Activated gamma-delta T cell treated with Interleukin-2 at 50 U/mL for 16 hours (primary cell): ENCODE measurements at places on chromosomes 5 and 9.

GRCh38 chr5:17282283-17283120 is 65.1 kb downstream of the BASP1 start:
- DNase-seq, result no peak

DNA sequence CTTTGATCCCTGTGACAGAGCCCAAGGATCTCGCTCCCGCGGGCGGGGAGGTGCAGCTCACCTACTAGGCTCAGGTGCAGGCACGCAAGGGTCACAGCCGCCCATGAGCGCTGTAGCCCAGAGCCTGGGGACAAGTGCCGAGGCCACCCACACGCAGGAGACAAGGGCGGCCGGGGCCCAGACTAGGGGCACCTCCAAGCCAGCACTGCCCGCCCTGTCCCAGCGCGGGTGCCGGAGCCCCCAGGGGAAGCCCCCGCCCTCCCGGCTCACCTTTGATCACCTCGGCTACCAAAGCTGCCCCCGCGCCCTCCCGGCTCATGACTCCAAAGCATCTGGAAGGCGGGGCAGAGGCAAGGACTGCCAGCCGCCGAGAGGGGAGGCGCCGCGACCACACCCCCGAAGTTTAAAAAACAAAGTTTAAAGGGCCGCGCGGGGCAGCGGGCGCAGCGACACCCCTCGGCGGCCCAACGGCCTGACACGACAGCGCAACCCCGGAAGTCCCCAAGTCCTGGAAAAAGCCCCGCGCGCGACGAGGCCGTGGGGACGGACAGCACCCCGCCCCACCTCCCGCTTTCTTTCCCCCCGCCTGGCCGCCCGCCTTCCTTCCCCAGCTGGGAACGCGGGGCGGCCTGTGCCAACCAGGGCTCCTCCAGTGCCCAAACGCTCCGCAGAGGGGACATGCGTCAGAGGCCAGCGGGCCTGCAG is 53.0 kb downstream of the CDC14B start:
- peak; percentile 78 for DNase-seq

DNA sequence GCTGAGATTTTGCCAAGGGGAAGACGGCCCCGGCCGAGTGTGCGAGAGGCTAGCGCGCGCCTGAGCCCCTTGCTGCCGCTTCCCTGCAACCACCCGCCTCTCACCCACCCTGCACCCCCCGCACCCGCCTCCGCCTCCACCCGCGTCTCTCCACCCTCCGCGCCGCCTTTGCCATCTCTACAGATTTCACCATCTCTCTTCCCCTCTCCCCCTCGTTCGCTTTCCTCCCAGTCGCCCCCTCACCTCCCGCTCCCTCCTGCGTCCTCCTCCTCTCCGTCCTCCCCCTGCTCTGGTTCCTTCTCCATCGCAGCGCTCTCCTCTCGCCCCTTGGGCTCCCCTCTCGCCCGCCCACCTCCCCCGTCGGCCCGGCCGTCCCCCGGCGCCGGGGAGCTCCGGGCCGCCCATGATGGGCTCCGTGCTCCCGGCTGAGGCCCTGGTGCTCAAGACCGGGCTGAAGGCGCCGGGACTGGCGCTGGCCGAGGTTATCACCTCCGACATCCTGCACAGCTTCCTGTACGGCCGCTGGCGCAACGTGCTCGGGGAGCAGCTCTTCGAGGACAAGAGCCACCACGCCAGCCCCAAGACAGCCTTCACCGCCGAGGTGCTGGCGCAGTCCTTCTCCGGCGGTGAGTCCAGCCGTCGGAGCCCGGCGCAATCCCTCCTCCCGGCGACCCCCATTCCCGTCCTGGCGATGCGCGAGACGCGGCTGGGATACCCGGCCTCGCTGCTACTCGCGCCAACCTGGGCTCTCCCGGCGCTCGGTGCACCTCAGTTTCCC is at the start of gene PRDM12:
Gene PRDM12, plus strand, starts transcription at position 344 of the 778 bp plus-strand sequence. Its CDS starts 60 bp downstream, at position 404.
- no peak for DNase-seq

- DNase-seq, result no peak
Measured at GRCh38 chr9:108104991-108105390, 615.4 kb upstream of the KLF4 start.

- no peak for DNase-seq
Measured at GRCh38 chr5:107937651-107938355, 267.1 kb upstream of the EFNA5 start.

GRCh38 chr9:120841930-120842684 is 615 bp downstream of the PSMD5 start:
- no peak for DNase-seq

DNA sequence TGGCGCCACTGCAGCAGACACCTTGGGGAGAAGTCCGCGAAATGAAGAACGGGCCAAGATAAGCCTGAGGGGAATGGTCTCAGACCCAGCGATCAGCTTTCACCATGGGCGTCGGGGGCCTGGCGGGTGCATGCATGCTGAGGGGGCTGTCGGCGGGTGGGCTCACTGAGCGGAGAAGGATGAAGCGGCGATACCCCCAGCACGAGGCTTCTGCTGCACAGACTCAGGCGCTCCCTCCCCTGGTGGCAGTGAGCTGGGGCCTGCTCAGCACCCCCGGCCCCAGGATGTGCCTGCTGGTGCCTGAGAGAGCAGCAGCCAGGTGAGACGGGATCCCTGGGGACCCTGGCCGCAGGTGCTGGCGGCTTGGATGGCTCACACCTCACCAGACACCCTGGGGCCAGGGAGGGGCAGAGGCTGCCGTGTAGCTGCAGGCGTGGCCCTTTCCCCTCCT is 31.2 kb downstream of the CEP72 start:
- no peak for DNase-seq

- DNase-seq, result no peak
Measured at GRCh38 chr9:35277628-35278359, 116.0 kb downstream of the UNC13B start.

DNA sequence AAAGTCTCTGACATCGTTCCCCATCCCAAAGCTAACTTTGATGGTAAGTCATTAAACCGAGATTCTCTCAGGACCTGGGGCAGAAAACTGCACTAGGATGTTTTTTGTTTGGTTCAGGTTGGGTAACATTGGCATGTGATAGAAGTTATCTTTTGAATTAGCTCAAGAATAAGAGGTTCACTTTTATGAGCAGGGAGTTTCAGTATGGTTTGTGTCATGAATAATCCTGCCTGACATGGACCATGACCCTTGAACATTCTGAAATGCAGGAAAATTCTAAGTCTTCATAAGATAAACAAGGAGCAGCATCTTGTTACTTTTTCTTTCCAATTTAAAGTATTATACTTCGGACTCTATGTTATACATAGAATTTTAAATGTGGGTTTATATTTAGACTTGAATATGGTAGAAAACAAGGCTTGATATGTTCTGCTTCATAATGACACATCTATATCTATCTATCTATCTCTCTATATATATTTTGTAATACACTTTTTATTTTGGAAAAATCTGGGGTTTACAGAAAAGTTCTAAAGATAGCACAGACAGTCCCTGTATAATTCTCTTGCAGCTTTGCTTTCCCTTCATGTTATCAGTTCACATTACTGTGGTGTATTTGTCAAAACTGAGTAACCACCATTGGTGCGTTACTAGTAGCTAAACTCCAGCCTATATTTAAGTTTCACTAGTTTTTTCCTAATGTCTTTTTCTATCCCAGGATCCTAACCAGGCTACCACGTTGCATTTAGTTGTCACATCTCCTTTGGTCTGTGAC is 102.7 kb upstream of the TAF11L2 start:
- DNase-seq, result no peak
